ENCODE measurements at places on chromosomes 5 and 9.
A peak's percentile ranks its signal among the peaks of the same experiment; 100 is the strongest.

GRCh38 chr5:150788977-150789376 is 10.4 kb downstream of the SMIM3 start:
- no peak overlapping the region for H3K27ac ChIP-seq
- no peaks in the 10 kb centered on the region for H3K27me3 ChIP-seq
- H3K4me3 ChIP-seq, result no peak overlapping the region
- DNase-seq, result no peak
- no peaks in the 10 kb centered on the region for H3K4me1 ChIP-seq

GRCh38 chr9:91346644-91347043 is 15.1 kb downstream of the AUH start:
- H3K4me3 ChIP-seq, result no peak overlapping the region
- no peaks in the 10 kb centered on the region for H3K4me1 ChIP-seq
- no peak overlapping the region for H3K27ac ChIP-seq
- H3K36me3 ChIP-seq, result no peaks in the 10 kb centered on the region

DNA sequence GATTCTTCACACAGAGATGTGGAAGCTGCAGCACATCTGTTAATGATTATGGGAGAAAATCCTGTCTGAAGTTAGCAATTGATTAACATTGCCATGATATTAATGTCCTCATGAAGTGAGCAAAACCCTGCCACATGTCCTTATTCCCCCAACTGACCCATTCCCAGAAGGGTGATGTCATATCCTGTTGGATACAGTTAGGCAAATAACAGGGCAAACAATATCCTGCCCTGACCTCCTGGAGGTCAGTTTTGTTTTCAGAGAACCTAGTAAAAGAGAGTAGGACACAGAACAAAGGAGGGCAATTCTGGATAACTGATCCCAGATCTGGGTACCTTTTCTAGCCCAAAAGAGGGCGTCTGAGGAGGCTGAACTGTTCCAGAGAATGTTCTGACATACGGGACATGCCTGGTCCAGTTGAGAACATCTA is 11.0 kb downstream of the ABLIM3 start:
- H3K4me1 ChIP-seq, result no peaks in the 10 kb centered on the region
- no peak overlapping the region for H3K4me3 ChIP-seq
- no peaks in the 10 kb centered on the region for H3K27me3 ChIP-seq
- H3K27ac ChIP-seq, result no peak overlapping the region
- no peaks in the 10 kb centered on the region for H3K36me3 ChIP-seq
- DNase-seq, result no peak

DNA sequence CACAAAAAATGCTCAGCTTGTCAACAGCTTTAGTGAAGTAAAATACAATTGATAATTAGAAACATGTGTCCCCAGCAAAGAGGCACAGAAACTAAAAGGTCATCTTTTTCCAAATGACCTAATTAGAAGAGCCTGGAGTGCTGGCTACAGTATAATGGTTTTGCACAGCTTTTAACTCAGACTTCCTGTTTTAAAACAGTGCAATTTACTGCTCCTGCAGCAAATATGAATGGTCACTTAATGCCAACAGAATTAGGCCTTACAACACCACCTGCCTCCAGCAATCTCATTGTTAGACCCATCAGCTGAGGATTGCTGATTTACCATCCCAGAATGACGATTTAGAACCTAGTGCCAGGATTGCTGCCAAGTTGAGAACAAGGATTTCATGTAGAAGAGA is 239.3 kb downstream of the CETN3 start:
- no peaks in the 10 kb centered on the region for H3K27me3 ChIP-seq
- H3K36me3 ChIP-seq, result no peaks in the 10 kb centered on the region
- no peak overlapping the region for H3K27ac ChIP-seq
- peaks cover 3% of the 10 kb centered on the region for H3K4me1 ChIP-seq
- DNase-seq, result no peak
- H3K4me3 ChIP-seq, result no peak overlapping the region

DNA sequence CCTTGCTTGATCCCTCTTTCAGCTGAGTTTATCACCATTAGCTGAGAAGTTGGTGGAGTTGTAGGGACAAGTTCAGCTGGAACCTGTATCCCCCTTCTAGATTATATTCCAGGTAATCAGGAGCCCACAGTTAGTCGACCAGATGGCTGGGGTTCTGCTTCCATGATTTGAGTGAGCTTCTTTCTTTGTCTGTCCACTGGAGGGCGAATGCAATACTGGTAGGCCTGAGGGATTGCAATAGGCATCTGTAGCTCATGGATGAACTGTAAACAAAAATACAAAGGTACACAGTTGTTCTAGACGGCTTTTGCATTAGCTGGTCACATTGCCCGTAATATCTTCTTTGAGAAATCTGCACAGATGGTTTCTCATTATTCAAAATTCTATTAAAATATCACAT is 88.9 kb downstream of the PCSK5 start:
- H3K36me3 ChIP-seq, result no peaks in the 10 kb centered on the region
- no peak overlapping the region for H3K4me3 ChIP-seq

DNA sequence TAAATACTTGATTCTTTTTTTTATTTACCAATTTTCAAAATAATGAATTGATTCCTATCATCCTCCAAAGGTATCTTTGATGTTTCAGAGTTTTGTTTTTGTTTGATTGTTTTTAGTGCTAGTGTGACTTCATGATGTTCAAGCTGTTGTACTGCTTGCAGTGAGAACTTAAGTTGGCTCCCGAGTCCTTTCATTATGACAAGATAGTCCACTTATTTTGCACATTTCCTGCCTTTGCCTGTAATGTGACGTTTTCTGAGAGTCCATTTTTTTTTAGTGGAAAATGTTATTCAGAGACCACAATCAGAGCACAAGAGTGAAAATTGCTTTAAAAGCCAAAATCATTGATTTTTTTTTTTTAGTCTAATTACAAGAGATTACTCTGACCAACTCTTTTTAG is 60.1 kb upstream of the FCHO2 start:
- H3K4me1 ChIP-seq, result peaks cover 4% of the 10 kb centered on the region
- H3K36me3 ChIP-seq, result peaks cover 3% of the 10 kb centered on the region
- no peaks in the 10 kb centered on the region for H3K27me3 ChIP-seq
- H3K4me3 ChIP-seq, result no peak overlapping the region
- DNase-seq, result no peak
- H3K27ac ChIP-seq, result no peak overlapping the region

DNA sequence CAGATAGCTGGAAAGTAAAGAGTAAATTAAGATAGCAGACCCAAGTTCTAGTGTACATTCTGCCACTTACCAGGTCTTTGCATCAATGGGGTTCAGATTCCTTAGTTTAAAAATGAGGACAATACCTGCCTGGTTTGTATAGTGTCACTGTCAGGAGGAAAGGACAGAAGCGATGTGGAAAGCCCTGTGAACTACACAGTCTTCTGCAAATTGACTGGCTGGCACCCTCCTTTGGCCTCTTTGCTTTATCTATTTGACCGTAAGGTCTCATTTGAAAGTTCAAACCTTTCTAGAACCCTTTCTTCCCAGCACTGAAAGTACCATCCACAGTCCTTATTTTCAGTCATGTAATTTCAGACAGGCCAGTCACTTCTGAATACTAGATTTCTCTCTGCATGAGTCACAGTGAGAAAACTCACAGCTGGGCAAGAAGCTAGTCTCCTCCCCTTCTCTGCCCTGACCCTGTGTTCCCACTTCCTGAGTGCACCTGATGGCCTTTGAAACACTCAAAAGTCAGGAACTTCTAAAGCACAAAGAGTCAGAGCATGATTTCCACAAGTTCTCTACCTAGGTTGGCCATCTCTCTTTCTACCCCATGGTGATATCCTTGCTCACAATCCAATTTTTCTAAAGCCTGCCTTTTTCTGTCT is 91.3 kb upstream of the RASEF start:
- H3K27ac ChIP-seq, result no peak overlapping the region
- no peak for DNase-seq
- no peaks in the 10 kb centered on the region for H3K4me1 ChIP-seq
- H3K4me3 ChIP-seq, result no peak overlapping the region
- no peaks in the 10 kb centered on the region for H3K36me3 ChIP-seq

GRCh38 chr5:158952951-158953350 is 146.8 kb downstream of the EBF1 start:
- no peaks in the 10 kb centered on the region for H3K4me1 ChIP-seq
- no peak for DNase-seq
- H3K4me3 ChIP-seq, result no peak overlapping the region
- H3K36me3 ChIP-seq, result no peaks in the 10 kb centered on the region
- no peaks in the 10 kb centered on the region for H3K27me3 ChIP-seq
- no peak overlapping the region for H3K27ac ChIP-seq

DNA sequence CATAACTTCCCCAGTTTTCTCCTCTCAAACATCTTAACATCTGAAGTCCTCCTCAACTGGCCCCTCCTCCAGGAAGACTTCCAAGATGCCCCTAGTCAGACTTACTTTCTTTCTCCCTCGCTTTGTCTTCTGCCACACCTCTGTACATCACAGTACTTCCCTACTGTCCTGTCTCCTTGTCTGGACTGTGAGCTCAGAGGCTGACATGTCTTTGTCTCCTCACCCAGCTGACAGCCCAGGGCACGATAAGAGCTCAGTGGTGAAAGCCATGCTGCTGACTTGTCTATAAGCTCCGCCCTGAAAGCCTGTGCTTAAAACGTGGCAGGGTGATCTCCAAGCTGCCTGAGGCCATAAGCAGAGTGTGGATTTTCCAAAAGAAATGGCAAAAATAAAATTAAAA is 33.0 kb upstream of the SLC25A51 start:
- no peak overlapping the region for H3K27ac ChIP-seq
- no peaks in the 10 kb centered on the region for H3K27me3 ChIP-seq
- no peak for DNase-seq
- no peak overlapping the region for H3K4me3 ChIP-seq
- H3K4me1 ChIP-seq, result peaks cover 19% of the 10 kb centered on the region

DNA sequence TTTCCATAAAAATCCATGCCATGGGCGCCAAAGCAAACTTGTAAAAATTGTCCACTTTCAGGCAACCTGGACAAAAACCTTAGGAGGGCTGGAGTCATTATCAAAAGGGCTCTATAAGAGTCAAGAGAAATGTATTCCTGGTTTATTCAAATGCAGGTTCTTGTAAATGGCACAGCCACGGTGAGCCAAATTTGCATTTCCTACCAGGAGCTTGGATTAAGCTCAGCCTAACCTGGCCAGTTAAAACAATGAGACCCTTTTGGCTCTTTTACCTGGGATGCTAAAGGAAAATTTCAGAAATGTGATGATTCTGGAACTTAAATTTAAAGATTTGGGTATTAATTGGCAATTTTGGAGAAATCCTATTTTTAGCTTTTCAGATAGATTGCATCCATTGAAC is 8.9 kb upstream of the ZNF474 start:
- H3K27ac ChIP-seq, result no peak overlapping the region
- DNase-seq, result no peak
- no peaks in the 10 kb centered on the region for H3K27me3 ChIP-seq
- no peaks in the 10 kb centered on the region for H3K36me3 ChIP-seq

DNA sequence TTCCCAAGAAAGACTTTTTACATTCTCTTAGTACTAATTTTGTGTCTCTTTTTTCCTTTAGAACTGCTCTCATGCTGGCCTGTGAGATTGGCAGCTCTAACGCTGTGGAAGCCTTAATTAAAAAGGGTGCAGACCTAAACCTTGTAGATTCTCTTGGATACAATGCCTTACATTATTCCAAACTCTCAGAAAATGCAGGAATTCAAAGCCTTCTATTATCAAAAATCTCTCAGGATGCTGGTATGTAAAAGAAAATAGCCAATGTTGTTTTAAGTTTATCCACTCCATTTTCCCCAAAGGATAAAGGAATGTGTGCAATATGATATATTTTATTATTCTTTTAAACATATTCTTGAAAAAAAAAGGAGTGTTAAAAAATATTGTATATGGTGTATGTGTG is 27.3 kb upstream of the TTC23L start:
- no peak overlapping the region for H3K4me3 ChIP-seq
- no peaks in the 10 kb centered on the region for H3K36me3 ChIP-seq
- DNase-seq, result no peak
- no peak overlapping the region for H3K27ac ChIP-seq

- peak; percentile 51 for DNase-seq
- no peak overlapping the region for H3K4me3 ChIP-seq
- H3K4me1 ChIP-seq, result no peaks in the 10 kb centered on the region
- no peaks in the 10 kb centered on the region for H3K27me3 ChIP-seq
Measured at GRCh38 chr9:72041775-72042194, 18.6 kb downstream of the C9orf57 start.

Data from prostate gland (tissue), 2 donors.